Tibial nerve (tissue), 4 donors: ENCODE measurements at places on chromosomes 4 and X. TPM values are rescaled to one million over a fixed set of nuclear protein-coding genes. Genes with fewer than 3 reads are reported as not detected.

- no peak for DNase-seq
- no peaks in the 10 kb centered on the region for H3K27me3 ChIP-seq
- H3K36me3 ChIP-seq: no peaks in the 10 kb centered on the region
These were observed 52.5 kb downstream of the LHFPL1 start for GRCh38 chrX:112627206-112627605.

DNA sequence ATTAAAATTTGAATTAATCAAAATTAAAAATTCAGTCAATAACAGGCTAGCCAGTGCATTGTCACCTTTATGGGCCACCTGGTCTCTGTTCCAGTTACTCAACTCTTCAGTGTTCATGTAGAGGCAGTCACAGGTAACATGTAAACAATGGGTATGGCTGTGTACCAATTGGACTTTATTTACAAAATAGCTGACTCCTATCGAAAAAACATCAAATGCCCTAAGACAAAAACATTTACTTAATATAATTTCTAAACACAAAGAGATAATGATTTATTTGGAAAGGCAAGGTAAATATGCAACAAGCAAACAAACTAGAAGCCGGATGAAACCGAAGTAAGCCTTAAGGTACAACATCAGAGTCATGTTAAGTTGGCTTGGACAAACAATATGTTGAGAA is 8.8 kb downstream of the TMEM150C start:
- no peaks in the 10 kb centered on the region for H3K27me3 ChIP-seq
- DNase-seq: no peak
- H3K4me3 ChIP-seq: no peak overlapping the region
- no peaks in the 10 kb centered on the region for H3K36me3 ChIP-seq
- no peaks in the 10 kb centered on the region for H3K4me1 ChIP-seq

SLC9B1 gene
- 4.2 TPM for total RNA-seq

DNA sequence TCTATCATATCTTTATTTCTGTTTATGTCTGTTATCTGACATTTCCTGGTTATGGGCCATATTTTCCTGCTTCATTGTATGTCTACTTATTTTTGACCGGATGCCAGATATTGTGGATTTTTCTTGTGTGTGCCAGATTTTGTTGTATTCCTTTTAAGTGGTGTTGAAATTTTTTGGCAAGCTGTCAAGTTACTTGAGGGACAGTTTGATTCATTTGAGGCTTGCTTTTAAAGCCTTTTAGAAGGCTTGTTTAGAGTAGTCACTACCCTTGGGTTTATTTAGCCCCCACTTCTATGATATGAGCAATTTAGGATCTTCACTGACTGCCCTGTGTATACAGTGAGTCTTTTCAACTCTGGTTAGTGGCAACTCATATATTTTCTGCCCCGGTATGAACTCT is 29.2 kb upstream of the NPY2R start:
- H3K27me3 ChIP-seq: no peaks in the 10 kb centered on the region
- no peaks in the 10 kb centered on the region for H3K4me1 ChIP-seq
- no peak overlapping the region for H3K27ac ChIP-seq
- no peak overlapping the region for H3K4me3 ChIP-seq
- H3K36me3 ChIP-seq: no peaks in the 10 kb centered on the region
- DNase-seq: no peak

FGFBP2 gene
- 182 TPM for total RNA-seq

DNA sequence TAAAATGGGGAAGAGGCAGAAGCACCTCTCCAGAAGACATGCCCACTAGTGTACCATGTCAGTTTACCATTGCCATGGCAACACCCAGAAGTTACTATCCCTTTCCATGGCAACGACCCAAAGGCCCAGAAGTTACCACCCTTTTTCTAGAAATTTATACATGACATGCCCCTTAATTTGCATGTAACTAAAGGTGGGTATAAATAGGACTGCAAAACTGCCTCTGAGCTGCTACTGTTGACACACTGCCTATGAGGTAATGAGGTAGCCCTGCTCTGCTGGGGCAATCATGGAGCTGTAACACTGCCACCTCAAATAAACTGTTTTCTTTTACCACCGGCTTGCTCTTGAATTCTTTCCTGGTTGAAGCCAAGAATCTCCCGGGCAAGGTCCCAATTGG is 13.9 kb upstream of the BEX4 start:
- H3K4me3 ChIP-seq: no peak overlapping the region
- peaks cover 8% of the 10 kb centered on the region for H3K27me3 ChIP-seq
- no peak for DNase-seq
- H3K27ac ChIP-seq: no peak overlapping the region
- H3K36me3 ChIP-seq: no peaks in the 10 kb centered on the region

ARR3 gene
- total RNA-seq: not detected

PNMA6F gene
- total RNA-seq: not detected

GRCh38 chr4:39319676-39320075 is 46.5 kb downstream of the RFC1 start:
- no peak overlapping the region for H3K4me3 ChIP-seq
- no peaks in the 10 kb centered on the region for H3K4me1 ChIP-seq
- H3K27ac ChIP-seq: no peak overlapping the region
- DNase-seq: no peak
- H3K27me3 ChIP-seq: no peaks in the 10 kb centered on the region
- no peaks in the 10 kb centered on the region for H3K36me3 ChIP-seq

GRCh38 chr4:6674500-6675149 is 19.1 kb upstream of the S100P start:
- DNase-seq: no peak
- peak overlapping the region; percentile 62 for H3K4me3 ChIP-seq
- H3K27me3 ChIP-seq: no peaks in the 10 kb centered on the region
- H3K27ac ChIP-seq: peak overlapping the region; percentile 89
- H3K36me3 ChIP-seq: peaks cover 36% of the 10 kb centered on the region
- peaks cover 31% of the 10 kb centered on the region for H3K4me1 ChIP-seq
